Gastrocnemius medialis (tissue), 4 donors: ENCODE measurements at places on chromosomes 12 and 14.

GRCh38 chr14:34072921-34073320 is 122.0 kb upstream of the EGLN3 start:
- no peak for DNase-seq

GRCh38 chr12:132646850-132647249 is 28.3 kb downstream of the P2RX2 start:
- no peak for DNase-seq

- DNase-seq = no peak
Measured at GRCh38 chr12:28176295-28176694, 14.0 kb upstream of the CCDC91 start.

GRCh38 chr14:79915406-79915805 is 295.9 kb downstream of the DIO2 start:
- no peak for DNase-seq

GRCh38 chr12:30908722-30909348 is 17.7 kb upstream of the TSPAN11 start:
- DNase-seq = no peak

DNA sequence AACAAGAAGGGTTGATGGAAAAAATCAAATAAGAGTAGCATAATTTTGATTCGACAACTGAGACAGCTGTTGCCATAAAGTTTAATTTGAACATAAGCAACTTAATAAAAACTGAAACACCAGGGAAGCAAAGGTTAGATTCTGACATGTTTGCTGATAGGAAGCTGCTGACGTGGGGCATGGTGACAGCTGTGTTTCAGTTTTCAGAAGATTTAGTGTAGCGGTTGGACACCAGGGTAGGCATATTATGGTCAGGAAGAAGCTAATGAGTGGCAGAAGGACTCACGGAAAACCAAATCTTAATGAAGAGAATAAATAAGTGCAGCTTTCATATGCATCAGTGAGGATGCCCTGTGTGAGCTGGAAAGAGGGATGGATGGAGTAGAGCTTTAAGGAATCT is 336.7 kb upstream of the RPL10L start:
- DNase-seq = no peak
